ENCODE measurements at places on chromosomes 4 and X.

DNA sequence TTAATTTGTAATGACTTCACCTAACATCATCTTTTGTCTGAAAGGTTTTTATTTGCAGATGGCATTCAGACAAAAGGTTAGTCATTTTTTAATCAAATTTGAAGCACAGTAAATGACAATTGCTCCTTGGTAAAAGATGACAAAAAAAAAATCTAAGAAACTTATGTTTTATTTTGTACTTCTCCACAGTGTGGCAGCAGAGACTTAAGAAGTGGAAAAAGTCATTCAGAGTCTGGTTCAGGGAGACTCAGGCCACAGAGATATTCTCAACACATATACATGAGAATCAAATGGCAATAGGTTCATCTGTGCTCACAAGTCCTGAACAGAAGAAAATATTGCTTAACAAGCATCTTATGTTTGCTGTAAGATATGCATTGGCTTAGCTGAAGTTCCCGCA is 436.2 kb downstream of the KCNIP4 start:
- no peak for DNase-seq

DNA sequence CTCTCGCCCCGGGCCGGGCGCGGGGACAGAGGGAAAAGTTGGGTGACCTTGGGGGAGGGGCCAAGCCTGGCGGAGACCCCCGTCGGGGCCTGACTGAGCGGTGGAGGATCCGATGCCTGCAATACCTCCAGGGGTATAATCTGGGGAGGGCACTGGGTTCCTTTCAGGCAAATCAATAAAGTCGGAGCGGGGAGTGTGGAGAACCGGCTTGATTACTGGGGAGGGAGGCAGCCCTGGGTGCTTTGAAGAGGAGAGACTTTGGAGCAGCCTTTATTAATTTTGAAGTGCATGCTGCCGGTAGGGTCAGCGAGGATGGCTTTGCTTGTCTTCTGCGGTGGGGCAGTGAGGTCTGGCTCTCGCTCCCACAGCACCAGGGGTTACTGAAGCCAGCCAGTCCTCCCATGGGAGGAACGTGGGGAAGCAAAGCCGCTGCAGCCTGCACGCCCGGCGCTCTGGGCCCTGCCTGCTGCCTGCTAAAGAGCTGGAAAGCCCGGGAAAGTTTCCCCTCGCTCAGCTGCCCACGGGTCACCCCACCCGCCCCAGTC is 403 bp upstream of the LGI2 start:
- DNase-seq = no peak

DNA sequence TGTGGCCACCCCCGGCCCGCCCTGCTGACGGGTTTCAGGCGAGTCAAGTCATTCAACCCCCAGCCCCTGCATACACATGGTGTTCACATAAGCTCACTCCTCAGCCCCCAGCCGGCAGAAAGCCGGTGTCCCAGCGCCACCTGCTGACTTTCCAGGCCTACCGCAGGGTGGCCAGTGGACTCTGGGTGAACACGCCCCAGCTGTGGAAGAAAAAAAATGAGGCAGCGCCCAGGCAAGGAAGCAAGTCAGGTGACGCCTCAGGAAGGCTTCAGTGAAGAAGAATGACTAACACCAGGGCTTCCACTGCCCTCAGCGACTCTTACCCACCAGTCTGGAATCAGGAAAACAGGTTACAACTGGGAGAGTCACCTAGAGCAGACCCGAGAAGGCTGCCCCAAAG is 15.8 kb downstream of the BCAP31 start:
- no peak for DNase-seq

DNA sequence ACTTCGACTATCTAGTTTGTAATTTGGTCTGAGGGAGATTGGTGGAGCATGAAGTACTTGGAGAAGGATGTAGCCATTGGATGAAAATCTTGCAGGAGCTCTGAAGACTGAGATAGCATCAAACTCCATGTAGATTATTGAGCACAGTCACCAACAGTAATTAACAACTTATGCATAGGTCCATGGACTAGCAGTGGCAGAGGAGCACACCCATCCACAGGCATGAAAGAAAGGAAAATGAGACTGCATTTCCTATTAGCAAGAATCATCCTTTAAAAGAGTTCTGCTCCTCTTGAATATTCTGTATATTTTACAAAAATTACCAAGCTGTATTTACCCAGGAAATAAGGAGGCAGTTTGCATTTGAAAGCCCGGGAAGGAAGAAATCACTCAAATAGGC is 529.4 kb upstream of the ACTRT1 start:
- DNase-seq = no peak

GRCh38 chr4:156771171-156771837 is 200.3 kb downstream of the PDGFC start:
- no peak for DNase-seq

DNA sequence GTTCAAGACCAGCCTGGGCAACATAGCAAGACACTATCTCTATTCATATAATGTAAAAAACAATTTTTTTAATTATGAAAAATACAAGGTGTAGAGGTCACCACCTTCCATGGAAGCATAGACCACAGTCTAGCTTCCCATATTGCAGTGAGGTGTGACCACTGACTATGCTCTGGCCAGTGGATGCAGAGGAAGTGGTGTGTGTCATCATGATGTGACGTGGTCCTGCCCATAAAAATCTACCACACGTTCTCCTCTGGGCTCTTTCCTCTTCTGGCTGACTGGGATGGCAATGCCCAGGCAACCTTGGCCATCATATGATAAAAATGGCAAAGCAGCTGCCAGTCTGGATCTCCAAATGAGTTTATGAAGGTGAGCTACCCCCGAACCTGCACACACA is 65.7 kb downstream of the RBM47 start:
- no peak for DNase-seq

DNA sequence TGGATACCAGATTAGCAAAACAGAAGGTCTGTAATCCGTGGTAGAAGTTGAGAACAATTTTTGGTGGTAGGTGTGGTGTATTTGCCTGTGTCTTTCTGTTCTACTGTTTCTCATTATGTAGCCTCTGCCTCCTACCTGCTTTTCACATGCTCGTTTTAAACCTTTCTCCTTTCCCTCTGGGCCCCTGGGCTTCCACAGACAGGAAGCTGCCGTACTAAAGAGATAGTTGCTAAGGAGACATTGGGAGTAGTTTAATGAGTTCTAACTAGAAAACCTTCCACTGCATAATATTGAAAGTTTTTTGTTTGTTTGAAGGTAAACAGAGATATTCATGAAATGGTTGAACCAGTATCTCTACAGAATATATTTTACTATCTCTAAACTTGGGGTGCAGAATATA is 107.8 kb downstream of the STOX2 start:
- no peak for DNase-seq

- peak; percentile 6 for DNase-seq
These were observed at the start of gene PCYT1B for GRCh38 chrX:24647257-24648058. Gene PCYT1B (minus strand): TSS chrX:24647347. CDS start chrX:24647105, 242 bp downstream.

DNA sequence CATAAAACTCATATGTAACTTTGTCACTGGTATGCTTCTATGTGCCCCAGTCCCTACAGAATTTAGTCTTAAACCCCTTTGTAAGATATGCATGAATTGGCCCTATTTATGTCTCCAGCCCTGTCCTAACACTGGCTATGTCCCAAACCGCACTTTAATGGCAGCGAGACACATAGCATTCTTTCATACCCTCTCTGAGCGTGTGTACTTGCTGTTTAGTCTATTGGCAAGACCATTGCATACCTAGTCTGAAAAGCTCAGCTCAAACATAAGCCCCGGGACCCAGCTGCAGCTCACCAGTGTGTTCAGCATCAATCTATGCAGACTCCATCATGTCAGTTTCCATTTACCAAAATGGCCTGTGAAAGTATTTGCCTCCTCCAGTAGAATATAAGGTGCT is 1018.4 kb upstream of the TENM3 start:
- DNase-seq = no peak

- DNase-seq = no peak
These were observed 62.2 kb upstream of the PRPS1 start for GRCh38 chrX:107565931-107566603.

DNA sequence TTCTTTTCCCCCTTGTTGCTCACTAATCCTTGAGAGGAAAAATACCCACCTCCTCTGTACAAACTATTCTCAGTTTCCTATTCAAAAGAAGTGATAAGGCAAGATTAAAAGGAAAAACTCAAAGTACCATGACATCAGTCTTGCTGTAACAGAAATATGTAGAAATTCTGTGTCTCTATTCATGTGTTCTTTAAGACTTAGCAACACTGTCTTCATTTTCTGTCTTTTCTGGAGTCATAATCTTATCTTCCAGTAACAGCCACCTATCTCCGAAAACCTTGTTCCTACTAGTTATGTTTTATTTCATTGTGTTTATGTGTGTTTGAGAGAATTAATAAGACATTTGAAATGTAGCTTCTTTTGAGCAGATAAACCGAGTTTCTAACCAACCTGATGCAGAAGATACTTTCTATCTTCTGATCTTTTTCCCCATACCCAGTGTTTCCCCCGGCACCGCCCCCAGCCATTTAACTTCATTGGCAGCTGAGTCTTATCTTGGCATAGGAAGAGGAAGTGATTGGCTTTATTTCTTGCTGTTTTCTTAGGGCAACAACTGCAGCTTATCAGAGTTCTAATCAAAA is 8.0 kb downstream of the FAM241A start:
- DNase-seq = no peak

DNA sequence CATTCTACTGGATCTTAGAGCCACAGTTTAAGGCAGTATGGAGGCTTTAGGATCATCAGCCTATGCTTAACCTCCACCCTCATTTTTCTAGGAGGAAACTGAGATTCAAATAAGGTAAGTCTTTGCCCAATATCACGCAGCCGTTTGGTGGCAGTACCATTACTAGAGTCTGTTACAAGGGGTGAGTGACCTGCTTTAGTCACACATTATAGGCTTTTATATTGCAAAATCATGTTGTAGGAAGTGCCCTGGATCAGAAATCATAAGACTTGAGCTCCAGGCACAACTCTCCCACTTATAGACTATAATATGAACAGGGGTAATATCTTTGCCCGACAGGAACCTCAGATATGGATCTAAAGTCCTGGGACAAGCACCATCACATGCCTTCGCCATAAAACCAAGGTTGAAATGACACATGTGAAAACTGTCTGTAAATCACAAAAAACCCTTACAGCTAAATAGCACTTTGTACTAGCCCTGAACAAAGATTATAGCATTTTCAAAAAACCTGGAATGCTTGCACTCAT is 19.2 kb downstream of the HPSE start:
- no peak for DNase-seq

DNA sequence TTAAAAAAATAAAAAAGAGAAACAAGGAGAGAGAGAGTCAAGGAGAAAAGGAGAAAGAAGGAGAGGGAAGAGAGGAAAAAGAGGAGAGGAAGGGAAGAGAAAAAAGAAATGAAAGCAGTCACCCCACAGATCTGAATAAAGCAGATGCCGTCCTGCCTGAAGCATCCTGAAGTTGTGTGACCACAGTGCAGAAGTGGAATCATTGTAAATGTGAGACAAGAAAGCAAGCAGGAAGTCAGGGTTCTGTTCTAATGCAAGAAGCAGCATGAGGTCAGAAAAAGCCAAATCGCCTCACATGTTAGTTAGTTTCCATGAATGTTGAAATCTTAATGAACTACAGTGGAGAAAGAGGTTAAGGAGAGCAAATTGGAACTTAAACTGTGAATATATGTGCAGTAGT is 692.5 kb downstream of the CENPC start:
- no peak for DNase-seq

- no peak for DNase-seq
These were observed at the start of gene KCNIP4 for GRCh38 chr4:21948347-21949072. Gene KCNIP4 (minus strand): TSS chr4:21948772.

DNA sequence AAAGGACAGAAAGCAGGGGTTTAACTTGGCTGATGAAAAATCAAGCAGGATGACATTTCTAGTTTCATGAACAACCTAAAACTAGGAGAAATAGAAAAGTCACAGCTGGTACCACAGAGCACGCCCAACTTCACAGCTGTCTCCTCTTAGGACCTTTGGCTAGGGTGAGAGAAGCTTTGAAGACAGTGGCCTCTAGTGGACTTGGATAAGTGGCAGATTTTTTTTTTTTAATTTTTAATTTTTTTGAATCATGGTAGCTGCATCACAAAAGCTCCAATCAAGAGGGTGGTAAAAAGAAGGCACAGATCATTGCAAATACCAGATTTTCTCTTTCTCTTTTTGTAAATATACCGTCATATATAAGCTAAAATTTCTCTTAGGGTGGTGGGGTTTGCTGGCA is 20.2 kb upstream of the MAP3K15 start:
- no peak for DNase-seq

GRCh38 chr4:7902101-7902553 is 37.5 kb downstream of the AFAP1 start:
- DNase-seq = no peak

- no peak for DNase-seq
These were observed 22.8 kb downstream of the DHX15 start for GRCh38 chr4:24561438-24562139.

DNA sequence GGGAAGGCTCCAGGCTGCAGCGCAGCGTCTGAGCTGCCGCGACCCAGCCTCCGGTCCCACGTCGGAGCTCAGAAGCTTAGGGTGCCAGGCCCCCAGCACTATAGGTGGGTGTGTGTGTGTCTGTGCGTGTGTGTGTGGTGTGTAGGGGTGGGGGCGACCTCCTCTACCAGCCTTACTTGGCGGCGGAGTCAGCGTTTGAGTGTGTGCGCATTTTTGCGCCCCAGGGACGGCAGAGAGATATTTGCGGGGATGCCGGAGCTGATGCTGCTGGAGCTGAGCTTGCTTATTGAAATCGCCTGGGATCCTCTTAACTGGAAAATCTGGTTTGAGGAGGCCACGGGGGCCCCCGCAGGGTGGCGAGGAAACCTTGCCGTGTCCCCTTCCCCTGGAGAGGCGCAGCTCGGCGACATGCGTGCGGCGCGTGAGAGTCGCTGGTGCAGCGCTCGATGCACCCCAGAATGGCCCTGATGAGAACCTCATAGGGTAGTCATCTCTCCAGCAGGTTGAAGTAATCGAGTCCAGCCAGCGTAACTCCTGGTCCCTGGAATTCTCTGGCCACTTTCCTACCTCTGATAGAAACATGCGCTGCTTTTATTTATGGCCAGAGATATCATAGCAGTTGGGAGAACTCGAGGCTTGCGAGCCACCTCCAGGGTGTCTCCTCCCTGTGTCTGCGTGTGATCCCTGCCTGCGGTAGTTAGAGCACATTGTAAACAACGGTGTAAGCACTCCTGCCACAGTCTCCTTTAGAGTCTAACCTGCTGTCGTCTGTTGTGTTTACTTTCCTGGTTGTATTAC is 2.7 kb downstream of the ADGRL3 start:
- no peak for DNase-seq

- no peak for DNase-seq
These were observed 269.6 kb downstream of the ASMT start for GRCh38 chrX:1884446-1884845.
